ENCODE measurements at places on chromosomes 4 and X.
A peak's percentile ranks its signal among the peaks of the same experiment; 100 is the strongest.

GRCh38 chrX:10971176-10971575 lies 140.0 kb upstream of the HCCS start:
- DNase-seq, result no peak

- no peak for DNase-seq
These were observed 1445.1 kb upstream of the TENM3 start for GRCh38 chr4:180798036-180798577.

- peak; percentile 24 for DNase-seq
These were observed 3.7 kb upstream of the C4orf36 start for GRCh38 chr4:86895692-86896488.

DNA sequence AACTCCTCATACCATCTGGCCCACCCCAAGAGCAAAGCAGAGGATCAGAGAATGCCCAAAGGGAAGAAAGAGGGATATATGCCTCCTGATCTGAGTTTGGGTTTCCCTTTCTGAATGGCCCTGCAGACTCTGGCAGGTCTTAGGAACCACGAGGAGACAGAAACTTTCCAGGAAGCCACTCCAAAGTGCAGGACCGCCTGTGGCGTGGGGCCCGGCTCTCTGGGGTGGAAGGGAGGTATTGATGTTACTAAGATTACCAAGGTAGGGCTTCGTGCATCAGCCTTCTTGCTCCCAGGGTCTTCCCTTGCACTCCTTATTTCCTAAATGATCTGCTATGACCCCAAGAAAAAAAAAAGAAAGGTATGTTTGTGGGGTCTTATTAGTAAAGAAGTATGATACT lies 41.9 kb upstream of the SPRY1 start:
- no peak for DNase-seq

GRCh38 chrX:48999030-48999429 lies 3.0 kb downstream of the GRIPAP1 start:
- DNase-seq, result no peak

DNA sequence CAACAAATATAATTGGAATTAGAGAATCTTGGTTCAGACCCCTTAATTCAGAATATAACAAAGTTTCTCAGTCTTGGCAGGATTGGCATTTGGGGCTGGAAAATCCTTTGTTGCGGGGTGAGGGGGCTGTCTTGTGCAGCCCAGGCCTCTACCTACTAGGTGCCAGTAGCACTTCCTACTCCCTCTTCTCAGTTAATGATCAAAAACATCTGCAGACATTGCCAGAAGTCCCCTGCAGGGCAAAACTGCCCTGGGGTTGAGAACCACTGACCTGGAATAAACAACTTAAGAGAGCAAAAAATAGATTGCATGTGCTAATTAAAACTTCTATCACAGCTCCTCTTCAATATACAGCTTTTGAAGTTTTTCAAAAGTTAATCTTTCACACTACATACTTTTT lies 36.7 kb upstream of the CXorf38 start:
- DNase-seq, result no peak
